ENCODE measurements at places on chromosomes 3 and 15.

GRCh38 chr15:97708252-97708651 is 252.3 kb upstream of the ARRDC4 start:
- no peak for DNase-seq

DNA sequence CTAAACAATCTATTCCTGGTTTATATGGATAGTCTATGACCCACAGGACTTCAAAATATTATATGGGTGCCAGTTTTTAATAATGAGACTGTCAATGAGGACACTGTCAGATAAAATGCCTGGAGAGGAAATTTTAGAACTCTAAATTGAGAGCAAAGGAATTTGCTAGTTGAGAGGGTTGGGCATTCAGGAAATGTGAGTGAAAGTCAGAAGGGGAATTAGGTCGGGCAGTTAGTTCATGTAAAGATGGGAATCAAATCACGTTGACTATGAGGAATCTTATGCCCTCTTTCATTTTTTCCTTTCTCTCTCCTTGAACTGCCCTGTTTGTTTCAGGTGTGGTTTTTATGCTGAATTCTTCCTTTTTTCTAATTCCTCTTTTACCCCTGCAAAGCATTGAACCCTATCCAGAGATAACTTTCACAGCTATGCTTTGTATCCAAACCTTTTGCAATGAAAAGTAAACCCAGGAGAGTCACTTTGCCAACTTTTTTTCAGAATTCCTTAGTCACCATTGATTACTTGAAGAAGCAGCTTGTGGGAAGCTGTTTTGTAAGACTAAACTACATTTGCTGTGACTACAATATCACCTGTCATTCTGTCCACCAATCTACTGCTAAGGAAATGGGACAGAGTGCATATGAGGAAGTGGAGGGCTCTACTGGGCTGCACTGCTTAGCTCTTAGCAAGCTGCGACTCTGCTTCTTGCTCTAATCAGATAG is 27.8 kb downstream of the CHP1 start:
- DNase-seq: peak; percentile 79

DNA sequence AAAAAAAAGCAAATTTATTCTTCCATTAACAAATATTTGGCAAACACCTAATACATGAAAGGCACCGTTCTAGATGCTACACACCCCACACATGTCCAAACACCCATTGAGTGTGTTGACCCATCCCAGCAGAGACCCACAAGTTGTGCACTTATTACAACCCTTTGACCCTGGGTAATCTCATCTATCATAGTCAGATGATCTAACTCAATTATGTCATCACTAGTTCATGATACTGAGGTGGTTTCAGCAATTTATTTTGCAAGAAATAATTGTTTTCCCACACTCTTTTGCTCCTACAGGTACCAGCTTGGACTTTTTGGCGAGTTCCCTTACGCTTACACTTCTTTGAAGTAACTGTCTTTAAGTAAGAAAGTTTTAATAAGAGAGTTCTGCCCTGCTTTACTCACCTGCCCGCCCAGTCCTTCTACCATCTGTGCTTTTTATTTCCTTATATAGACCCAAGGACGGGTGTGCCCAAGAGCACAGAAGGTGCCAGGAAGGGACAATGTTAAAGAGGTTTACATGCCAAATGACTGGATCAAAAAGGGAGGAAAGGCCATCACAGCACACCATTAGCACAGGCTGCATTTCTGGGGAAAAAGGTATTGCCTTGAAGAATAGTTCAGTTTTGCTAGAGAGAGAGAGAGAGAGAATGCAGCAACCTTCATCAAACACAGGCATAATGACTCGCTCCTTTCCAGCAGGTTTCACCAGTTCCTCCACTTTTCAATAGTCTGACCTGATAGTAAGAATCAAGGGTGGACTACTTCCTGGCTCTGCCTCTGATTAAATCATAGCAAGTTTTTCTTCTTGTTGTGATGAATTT is 54.5 kb upstream of the ATP11B start:
- no peak for DNase-seq

- DNase-seq: no peak
Observed at GRCh38 chr15:62513893-62514292, 348.8 kb upstream of the C2CD4B start.

GRCh38 chr3:45980229-45980813 is 15.3 kb downstream of the FYCO1 start:
- no peak for DNase-seq

- DNase-seq: peak; percentile 18
Observed at GRCh38 chr15:96122077-96123027, 208.1 kb upstream of the NR2F2 start.

DNA sequence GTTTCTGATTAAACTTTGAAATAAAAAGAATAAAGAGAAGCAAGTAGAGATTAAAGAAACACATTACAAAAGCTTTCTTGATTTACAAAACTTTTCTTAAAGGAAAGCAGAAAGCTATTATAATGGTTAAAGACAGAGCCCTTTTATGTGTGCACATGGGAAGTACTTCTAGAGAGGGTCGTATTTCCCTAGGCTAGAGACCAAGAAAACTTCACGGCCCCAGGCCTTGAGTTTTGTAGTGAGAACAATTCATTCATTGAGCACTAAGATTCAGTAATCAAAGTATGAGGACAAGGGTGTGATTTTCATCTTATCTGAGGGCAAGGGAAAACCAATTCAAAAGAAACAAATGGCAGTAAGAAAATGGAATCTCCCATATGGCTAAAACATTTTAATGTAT is 854.1 kb downstream of the ROBO1 start:
- no peak for DNase-seq

- DNase-seq: no peak
Observed at GRCh38 chr3:152927131-152927530, 92.2 kb downstream of the P2RY1 start.

GRCh38 chr3:4021162-4021561 is 221.9 kb downstream of the LRRN1 start:
- no peak for DNase-seq

GRCh38 chr15:93001881-93002280 is 87.1 kb downstream of the RGMA start:
- DNase-seq: no peak

DNA sequence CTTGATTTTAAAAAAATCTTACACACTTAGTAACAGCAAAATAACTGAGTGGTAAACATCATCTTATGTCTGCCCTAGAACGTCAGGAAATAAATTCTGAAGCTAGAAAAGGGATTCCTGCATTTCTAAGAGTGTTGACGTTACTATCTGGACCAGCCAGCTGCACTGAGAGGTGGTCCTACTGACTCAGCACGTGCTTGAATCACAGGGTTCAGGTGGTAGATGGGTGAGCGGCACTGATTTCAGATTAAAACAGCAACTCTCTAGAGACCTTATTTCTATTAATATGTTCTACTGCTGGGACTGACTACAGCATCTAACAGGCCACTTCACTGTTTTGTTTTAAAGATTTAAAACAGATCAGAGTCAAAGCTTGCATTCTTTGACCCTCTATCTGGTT is 377.2 kb downstream of the GABRB3 start:
- no peak for DNase-seq

DNA sequence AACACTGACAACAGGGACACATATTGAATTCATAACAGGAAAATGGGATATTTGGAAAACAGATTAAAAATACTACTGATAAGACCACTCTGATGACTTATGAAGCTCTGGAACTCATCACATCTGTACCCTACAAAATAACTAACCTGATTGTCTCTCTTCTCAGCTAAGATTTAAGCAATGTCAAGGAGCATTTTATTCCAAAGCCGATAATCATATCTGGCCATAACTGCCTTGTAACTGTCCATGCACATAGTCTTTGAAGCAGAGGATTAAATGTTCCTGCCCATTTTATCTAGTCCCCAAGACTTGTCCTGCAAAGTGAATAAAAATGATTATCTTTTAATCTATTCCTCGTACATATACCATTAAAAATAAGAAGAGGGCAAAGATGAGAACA is 234.1 kb downstream of the STAG1 start:
- DNase-seq: no peak

- DNase-seq: peak; percentile 68
Observed at GRCh38 chr15:99421172-99421656, 144.6 kb upstream of the MEF2A start.

GRCh38 chr3:98449606-98450193 is 13.3 kb upstream of the OR5K1 start:
- no peak for DNase-seq

DNA sequence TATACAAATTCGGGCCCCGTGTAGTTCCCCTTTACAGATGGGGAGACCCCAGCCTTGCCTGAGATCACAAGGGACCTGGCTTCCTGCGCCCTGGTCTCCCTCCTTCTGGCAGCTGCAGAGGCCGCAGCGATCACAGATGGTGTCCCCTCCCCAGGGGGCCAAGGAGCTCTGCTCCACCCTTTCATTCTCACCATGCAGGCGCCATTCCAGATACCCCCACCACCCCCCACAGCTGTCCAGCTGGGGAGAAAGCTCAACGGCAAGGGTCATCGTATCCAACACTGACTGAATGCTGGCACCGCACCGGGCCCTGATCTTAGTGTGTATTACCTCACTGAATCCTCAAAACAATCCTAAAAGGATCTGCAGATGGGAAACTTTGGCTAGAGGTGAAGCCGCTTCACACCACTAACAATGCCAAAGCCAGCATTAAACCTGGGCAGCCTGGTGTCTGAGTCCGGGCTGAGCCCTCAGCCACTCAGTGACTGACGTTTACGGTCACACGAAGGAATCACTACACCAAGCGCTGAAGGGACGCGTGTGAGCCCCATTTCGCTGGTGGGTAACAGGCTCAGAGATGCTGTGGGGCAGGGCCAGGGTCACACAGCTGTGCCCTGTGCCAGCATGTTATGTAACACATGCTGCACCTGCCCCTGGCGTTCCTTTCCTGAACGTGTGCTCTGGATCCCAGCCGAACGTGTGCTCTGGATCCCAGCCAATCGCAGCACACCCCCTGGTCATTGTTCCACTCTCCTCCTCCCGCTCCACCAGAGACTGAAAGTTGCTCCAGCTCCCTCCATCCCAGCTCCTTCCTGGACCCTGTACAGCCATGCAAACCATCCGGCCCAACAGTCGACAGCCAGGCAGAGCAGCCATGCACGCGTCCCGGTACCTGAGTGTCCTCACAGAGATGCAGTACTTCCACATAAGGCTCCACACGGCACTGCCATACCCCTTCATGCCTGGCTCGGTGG is 51.8 kb downstream of the IQSEC1 start:
- DNase-seq: no peak

All from fibroblast of lung (primary cell).